Naive thymus-derived CD4-positive, alpha-beta T cell (primary cell): ENCODE measurements at places on chromosomes 11 and 22.

- no peak for DNase-seq
Measured at GRCh38 chr22:50146439-50147238, 23.9 kb upstream of the PANX2 start.

DNA sequence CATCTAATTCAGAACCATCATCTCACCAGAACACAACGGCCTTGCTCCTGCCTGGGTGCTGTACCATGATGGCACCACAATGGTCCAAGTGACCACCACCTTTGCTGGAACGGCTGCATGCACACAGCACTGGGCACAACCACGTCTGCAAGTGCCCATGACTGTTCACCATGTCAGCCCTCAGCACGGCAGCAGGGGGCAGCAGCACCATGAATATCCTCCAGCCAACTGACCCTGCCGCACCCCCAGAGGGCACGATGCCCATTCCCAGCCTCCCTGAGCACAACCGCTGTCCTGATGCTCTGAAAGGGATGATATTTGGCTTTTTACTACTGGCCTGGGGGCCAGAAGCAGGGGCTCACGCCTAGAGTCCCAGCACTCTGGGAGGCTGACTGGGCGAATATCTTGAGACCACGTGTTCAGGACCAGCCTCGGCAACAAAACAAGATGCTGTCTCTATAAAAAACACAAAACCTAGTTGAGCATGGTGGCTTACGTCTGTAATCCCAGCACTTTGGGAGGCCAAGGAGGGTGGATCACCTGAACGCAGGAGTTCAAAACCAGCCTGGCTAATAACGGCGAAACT, 25.7 kb downstream of the DRD4 start:
- DNase-seq, result no peak

DNA sequence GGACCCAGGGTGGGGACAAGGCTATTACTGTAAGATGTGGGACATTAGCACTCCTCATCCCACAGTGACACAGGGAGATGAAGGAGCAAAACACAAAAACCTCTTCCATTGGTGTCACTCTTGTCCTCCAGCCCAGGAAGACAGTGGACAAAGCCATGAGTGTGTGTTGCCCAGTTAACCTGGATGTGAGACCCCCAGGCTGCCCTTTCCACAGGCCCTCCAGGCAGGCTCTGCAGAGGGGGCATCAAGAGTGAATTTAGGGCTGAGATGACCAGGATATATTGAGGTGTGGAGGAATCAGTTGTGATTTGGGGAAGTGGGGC, 111.3 kb downstream of the GGTLC2 start:
- no peak for DNase-seq

- no peak for DNase-seq
Measured at GRCh38 chr22:21932347-21932746, 20.3 kb downstream of the PPM1F start.

DNA sequence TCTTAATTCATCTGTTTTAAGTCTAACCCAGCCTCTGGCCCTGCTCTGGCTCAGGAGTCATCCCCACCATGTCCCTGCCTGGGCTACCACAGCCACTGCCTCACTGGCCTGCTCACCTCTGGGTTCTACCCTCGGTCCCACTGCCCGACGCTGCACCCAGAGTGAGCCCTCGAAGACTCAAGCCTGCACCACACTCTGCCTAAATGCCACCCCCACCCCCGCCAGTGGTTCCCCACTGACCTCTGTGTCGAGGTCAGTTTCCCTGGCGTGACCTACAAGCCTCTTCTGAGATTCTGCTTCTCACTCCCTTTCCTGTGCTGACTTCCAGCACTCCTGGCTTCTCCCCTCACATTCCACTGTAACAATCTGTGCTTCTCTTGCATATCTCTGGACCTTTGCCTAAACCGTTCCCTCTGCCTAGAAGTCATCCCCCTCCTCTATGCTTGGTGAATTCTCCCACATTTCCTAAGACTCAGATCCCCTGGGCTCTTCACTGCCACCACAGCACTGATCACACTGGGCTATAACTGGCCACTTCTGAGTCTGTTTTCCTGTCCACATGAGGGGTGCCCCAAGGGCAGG, 12.5 kb upstream of the PDE2A start:
- no peak for DNase-seq

DNA sequence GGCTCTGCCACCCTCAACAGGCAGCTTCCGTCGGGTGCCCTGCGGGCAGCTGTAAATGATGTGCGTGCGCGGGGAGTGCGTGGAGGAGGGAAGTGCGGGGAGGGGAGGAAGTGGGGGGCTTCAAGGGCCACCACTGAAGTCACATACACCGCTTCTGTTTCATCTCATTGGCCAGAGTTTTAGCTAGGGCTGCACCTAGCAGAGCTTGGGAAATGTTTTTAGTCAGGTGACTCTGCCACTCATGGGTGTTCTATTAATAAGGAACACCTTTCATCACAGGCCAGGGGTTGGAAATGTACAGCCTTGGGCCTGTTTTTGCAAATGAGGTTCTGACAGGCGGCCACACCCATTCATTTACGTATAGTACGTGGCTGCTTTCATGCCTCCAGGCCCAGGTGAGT, 14.6 kb downstream of the FAM118A start:
- no peak for DNase-seq

DNA sequence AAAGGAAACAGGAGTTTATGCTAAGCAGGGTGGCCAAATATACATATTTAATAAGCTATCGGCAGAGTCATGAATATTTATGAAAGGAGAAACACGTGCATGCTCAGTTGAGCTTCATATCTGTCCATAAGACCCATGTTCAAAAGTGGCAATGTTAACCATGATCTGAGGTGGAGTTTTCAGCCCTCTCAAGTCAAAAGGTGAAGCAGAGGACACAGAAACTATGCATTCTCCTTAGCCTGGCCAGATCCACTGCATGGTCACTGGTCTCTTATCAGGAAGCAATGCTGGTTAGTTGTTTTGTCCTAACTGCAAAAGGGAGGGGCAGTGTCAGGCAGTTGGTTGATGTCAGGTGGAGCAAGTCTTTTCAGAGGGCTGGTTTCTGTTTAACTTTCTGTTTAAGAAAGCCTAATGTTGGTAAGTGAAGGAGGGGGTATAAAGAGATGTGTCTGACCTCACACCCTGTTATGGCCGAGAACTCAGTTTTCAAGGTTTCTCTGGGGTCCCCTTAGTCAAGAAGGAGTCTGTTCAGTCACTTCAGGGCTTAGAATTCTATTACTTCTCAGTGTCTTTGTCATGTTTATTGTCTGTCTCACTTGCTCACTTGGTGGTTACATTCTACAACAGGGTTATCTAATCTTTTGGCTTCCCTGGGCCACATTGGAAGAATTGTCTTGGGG, 5.5 kb upstream of the SELENOH start:
- DNase-seq, result no peak

DNA sequence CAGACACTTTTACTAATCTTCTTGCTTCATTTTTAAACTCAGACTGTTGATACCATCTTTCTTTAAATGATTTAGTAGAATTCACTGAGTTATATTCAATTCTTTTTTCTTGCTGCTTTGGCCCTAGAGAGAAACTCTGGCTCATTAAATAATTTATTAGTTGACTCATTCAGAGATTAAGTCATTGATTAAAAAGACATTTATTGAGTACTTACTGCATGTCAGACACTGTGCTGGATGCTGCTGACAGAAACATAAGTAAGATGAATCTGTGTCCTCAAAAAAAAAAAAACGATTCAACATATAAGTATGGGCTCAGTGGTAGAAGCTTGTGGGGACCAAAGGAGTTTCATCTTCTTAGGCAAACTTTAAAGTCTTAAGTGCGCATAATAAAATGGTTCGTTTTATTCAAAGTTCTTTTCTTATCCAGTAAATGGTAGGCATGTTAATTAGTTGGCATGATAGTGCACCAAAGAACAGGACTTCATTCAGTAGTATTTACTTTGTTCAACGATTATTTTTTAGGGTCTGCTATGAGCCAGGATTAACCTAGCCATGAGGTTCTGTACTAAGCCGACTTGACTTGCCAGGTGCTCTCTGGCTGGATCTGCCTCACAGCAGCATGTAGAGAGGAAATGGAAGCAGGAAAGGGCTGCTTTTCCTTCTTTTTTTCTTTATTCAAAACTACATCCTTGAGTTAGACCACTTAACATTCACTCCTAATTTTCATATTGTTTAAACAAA, 281.0 kb upstream of the CTSC start:
- DNase-seq, result no peak

DNA sequence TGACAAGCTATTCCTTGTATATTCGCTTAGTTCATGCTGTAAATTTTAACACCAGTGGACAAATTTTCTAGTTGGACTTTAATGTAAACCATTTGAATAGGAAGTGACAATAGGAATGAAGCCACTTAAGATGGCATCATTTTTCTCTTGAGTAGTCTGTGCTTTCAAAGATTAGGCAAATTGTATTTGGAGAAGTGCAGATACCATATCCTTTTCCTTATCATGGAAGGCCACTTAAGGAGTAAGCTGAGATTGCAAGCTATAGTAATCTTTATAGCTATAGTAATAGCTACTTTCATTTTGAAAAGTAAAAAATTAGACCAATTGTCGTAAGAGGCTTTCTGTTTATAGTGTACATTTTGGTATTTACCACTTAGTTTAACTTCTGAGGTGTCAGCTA, 12.8 kb downstream of the CAPRIN1 start:
- no peak for DNase-seq

GRCh38 chr11:93001806-93002205, 32.4 kb downstream of the MTNR1B start:
- no peak for DNase-seq

DNA sequence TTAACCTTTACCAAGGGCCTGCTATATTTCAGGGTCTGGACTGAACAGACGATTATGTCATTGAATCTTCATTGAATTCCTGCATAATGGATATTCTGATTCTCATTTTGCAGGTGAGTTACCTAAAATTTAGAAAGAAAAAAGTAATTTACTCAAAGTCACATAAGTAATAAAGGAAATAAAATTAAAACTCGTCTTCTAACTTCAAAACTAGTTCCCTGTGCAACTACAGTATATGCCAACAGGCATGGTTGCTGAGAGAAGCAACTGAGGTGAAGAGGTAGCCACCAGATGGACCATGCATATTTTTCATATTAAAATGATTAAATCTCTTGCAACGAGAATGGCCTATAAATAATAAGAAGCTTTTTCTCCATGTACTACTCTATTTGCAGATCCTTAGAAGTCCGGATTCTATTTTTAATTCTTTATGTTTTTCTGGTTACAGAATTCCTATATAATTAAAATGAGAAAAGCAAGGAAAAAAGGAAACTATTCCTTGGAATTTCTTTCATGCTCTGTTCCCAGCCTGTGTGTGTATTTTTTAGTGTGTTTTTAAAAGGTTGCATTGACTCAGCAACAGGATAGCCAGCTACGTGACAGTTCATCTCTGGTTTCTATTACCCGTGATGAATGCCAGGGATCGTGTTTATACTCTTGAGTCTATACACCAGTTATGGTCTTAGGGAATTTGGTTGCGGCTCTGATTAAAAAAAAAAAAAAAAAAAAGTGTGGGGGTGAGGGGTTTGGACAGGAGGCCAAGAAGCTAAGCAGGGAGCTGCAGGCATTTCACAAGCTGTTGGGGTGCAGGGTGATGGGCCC, 186.8 kb downstream of the ETS1 start:
- no peak for DNase-seq

- no peak for DNase-seq
Measured at GRCh38 chr11:103279821-103280220, 170.6 kb downstream of the DYNC2H1 start.
